ENCODE measurements at places on chromosomes 16 and 17. TPM values are rescaled to one million over a fixed set of nuclear protein-coding genes. Genes with fewer than 3 reads are reported as not detected.

Gene MPV17L
- 1.1 TPM for total RNA-seq

Gene SMTNL2
- total RNA-seq: not detected

Gene EFNB3
- 0.90 TPM for total RNA-seq

Gene TM4SF5
- not detected for total RNA-seq

Gene KIF18B
- total RNA-seq: 0.08 TPM

Gene CD300E
- not detected for total RNA-seq

Gene USP6
- total RNA-seq: not detected

Gene MT1A
- total RNA-seq: not detected

Gene SLC13A2
- total RNA-seq: not detected

All from fibroblast of the aortic adventitia (primary cell).